ENCODE measurements at places on chromosomes 3 and 15.

GRCh38 chr3:104835376-104835775, 531.3 kb upstream of the ALCAM start:
- no peak for DNase-seq

DNA sequence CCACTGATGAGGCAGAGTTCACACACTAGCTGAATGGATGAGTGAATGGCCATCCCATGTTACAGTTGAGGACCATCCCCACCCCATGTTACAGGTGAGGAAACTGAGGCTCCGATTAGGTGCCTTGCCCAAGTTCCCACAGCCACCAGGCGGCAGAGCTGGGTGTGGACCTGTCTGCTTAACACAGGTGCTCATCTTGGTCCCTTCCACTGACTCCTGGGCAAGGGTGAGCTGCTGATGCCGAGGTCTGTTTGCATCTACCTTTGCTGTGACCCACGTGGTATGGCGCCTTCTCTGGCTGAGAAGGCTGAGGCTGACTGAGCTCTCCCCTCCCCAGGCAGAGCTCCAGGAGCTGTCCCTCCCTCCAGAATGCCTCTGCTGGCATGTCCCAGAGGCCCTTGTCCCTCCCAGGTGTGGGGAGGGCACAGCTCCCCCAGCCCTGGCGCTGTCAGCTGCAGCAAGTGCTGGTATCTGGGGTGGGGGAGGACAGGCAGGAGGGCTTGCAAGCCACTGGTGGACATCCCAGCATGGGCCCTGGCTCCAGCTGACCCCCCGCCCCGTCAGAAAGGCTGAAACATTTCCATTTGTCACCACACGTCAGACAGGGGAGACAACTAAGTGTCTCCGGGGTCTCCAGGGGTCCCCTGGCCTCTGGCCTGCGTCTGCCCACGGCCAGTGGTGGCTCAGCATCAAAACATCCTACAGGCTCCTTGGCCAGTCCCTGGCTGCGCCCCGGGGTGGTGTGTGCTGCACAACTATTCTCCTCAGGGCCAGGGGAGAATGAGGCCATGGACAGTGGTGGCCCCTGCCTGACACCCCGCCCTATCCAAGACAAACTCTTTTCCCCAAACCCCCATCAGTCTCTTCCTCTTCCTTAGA, 105.4 kb downstream of the ADCY5 start:
- no peak for DNase-seq

- no peak for DNase-seq
Observed at GRCh38 chr15:80449825-80450224, 45.6 kb downstream of the ARNT2 start.

DNA sequence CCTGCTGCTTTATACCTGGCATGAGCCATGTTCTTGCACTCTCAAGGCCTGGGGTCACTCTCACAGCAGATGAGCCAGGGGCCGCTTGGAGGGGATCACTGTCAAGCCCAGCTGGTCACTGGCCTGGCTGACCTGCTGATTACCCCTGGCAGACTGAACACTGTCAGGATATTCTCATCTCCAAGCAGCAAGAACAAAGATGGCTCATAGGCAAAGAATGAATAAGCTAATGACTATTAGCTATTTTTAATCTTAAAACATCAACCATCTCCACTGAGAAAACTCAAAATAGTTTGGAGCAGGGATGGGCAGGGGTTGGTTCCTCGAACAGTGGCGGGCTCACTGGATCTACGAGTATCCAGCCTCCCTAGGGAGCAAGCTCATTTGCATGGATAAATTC, 64.4 kb upstream of the ACAN start:
- DNase-seq: no peak

- no peak for DNase-seq
Observed at GRCh38 chr3:94184781-94185180, 121.9 kb downstream of the NSUN3 start.

- DNase-seq: no peak
Observed at GRCh38 chr3:104819333-104819732, 547.4 kb upstream of the ALCAM start.

GRCh38 chr15:49242820-49243219, 72.8 kb downstream of the GALK2 start:
- no peak for DNase-seq

DNA sequence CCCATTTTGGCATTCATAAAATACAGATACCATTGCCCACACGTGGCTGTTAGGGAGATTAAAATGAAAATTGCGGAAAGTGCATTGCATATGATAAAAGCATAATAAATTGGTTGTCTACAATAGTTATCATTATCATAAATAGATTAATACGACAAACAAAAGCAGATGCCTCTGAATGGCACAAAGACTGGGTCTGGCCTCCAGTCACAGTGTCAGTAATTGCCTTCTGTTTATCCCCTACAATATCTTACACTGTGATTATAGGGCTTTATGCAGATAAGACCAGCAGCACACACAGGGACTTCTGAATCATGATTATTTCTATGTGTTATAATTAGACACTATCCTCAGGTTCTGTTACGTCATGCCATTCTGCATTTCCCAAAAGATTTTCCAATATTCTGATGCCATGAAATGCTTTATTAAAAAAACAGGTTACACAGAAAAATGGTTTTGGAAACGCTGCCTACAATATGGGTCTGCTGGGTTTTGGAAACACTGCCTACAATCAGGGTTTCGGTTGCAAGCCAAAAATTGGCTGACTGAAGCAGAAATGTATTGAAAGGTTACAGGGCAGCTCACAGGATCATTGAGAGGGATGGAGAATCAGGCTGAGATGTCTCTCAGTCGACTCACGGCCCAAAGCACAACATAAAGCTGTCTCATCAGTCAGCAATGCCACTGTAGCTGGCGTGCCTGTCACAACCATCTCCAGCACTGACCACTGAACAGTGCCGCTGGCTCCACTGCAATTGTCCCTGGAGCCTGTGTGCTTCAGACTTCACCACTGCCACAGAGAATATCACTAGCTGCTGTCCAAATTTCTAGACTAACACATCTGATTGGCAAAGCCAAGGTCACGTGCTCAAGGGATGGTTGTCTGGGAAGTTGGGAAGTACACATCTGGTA, 248.1 kb downstream of the ERC2 start:
- DNase-seq: no peak

DNA sequence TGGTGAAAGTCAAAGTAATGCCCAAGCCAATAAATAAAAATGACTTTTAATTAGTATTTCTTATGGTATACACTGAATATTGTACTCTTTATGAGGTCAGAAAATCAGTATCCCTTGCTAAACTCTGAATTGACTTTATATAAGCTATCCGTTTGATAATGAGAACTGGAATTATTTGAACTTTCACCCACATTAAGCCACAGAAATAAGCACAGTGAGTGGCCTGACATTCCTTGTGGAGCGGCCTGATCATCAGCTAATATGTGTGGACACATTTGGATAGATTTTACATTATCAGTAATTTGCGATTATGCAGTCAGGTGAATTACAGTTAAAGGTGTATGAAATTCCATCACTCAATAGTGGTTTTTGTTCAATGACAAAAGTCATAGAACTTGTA, 136.0 kb upstream of the CBLB start:
- DNase-seq: no peak

DNA sequence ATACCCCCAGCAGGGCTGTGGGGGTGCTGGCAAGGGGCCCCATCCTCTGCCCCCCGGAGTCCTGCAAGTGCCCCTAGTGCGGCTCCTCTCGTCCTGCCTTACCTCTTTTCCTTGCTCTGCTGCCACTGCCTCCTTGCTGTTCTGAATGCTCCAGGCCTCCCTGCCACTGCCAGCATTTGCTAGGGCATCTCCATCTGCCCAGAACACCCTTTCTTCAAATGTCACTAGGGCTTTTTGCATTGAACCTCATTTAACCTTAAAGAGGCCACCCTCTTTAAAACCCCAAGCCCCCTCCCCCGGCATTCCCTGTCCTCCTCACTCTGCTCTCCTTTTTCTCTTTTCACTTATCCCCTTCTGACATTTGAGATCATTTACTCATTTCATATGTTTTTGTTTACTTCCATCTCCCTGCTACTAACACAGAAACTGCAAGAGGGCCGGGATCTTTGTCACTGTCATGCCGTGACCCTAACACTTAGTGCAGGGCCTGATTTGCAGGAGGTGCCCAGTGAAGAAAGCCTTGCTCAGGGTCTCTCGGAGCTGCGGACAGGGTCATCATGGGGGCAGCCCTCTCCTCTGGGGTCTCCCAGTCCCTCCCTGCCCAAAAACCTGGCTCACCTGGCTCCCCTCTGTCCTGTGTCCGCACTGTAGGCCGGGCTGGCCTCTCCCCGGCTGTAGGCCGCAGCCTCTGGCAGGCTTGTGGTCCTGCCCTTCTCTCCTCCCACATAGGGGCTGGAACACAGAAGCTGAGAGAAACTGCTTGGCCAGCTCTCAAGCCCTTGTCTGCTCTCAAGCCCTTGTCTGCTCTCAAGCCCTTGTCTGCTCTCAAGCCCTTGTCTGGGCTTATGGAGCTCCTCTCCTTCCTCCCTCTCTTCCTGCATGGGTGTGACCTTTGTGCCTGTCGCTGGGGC, at the start of gene ACOX2:
ACOX2 (minus strand) TSS at position 690 of the 911 bp plus-strand sequence. CDS start 2,084 bp downstream, outside the sequence.
- DNase-seq: no peak

DNA sequence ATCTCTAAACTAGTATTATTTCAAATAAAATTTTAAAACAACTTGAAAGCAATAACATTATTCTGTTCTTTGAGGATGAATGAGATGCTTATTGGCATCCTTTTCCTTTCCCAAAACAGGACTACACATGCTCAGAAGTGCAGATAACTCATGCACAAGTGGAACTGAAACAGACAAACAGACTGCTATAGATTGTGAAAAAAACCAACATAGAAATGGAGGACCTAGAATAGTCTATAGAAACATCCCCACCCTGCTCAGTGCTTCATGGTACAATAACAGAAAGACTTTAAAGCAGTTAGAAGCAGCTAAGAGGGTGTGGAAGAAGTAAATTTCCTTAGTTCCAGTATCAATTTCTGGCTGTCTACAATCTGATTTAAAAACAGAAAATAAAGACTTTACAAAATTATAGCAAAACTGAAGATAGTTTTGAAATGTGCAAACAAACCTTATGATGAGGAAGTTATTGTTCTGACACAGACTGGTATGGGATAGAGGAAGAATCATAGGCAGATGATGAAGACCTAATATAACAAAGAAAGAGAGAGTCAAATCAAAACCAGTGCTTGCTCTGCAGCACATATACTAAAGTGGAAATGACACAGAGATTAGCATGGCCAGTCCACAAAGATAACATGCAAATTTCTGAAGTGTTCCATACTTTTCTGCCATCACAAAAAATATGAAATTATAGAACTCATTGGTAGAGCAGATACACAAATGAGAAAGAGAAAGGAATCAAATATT, 1025.4 kb downstream of the SQOR start:
- no peak for DNase-seq

DNA sequence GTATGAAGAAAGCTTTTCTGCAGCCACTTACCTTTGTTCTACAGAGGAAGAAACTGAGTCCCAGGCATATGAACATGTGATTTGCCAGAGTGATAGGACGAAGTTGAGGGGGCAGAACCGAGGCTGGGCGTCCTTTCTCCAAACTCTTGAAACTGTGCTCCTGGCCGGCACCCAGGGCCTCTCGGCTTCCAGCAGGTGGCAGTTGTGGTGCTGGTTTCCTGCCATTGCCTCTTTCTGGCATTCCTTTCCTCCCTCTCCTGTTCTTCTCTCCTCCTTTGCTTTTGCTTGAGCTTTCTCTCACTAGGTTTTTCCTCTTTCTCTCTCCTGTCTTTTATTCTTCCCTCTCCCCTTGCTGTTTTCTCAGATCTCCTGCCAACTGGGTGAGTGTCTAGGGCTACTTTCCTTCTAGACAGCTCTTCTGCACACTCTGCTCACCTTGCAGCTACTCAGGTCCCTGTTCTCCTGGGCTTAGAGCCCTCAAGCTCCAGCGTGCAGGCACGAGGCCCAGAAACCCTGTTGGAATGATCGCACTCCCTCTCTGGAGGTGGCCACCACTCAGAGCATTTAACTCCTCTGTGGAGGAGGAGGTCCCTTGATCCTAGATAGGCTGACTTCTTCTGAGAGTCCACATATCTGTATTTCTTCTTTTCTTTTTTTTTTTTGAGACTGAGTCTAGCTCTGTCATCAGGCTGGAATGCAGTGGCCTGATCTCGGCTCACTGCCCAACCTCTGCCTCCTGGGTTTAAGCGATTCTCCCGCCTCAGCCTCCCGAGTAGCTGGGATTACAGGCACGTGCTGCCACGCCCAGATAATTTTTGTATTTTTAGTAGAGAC, 26.2 kb downstream of the TRAK1 start:
- peak; percentile 49 for DNase-seq

GRCh38 chr3:175287361-175287963, 428.3 kb downstream of the NAALADL2 start:
- DNase-seq: no peak

GRCh38 chr15:64604319-64604718, 143.9 kb downstream of the ZNF609 start:
- DNase-seq: no peak

- DNase-seq: no peak
Observed at GRCh38 chr15:41570764-41571163, 11.8 kb downstream of the TYRO3 start.

GRCh38 chr3:159301961-159302360, 500.1 kb downstream of the MFSD1 start:
- DNase-seq: no peak

GRCh38 chr3:126827121-126827520, 123.1 kb downstream of the CHCHD6 start:
- DNase-seq: no peak
